Stimulated activated naive CD8-positive, alpha-beta T cell treated with anti-CD3 and anti-CD28 coated beads, Interleukin-15, Interleukin-2, amounts not matched to agents 100 U/mL and 50 U/mL, for 24 hours (primary cell): ENCODE measurements at places on chromosomes 7 and 10.

- peak; percentile 69 for DNase-seq
Measured at GRCh38 chr7:107742678-107743566, 1.0 kb upstream of the CBLL1 start.

GRCh38 chr7:20749906-20750305 lies 36.8 kb downstream of the SP8 start:
- DNase-seq = no peak

- no peak for DNase-seq
Measured at GRCh38 chr10:15813415-15813814, 46.9 kb downstream of the MINDY3 start.

DNA sequence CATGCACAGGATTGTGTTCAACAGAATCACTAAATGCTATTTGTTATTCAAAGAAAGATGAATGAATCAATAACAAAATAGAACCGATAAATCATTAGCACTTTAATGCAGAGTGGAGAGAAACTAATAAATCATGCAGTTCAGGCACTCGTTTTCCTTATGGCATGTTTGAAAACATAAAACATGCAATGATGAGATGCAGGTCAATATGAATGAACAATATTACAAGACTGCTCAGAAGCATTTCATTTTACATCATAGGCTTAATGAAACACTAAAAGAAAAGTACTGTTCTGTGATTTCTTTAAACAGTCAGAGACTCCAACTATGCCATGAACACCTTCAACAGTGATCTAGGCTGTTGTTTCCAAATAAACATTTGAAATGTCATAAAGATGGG lies 158.1 kb upstream of the ETV1 start:
- DNase-seq = no peak

GRCh38 chr7:121139427-121139826 lies 150.9 kb downstream of the CPED1 start:
- no peak for DNase-seq
